CD8-positive, alpha-beta memory T cell (primary cell): ENCODE measurements at places on chromosomes 7 and 10.

- peak; percentile 49 for DNase-seq
Observed at GRCh38 chr7:30478349-30479201, at the start of gene NOD1. NOD1 (minus strand) TSS chr7:30478784; CDS start chr7:30456921, 21,863 bp downstream.

- DNase-seq = no peak
Observed at GRCh38 chr7:7570584-7570983, 3.9 kb downstream of the MIOS start.

- no peak for DNase-seq
Observed at GRCh38 chr7:134046594-134047128, 80.5 kb upstream of the LRGUK start.

GRCh38 chr10:127044186-127044585 lies 139.0 kb downstream of the DOCK1 start:
- DNase-seq = no peak

GRCh38 chr10:98351831-98352402 lies 63.1 kb downstream of the PYROXD2 start:
- DNase-seq = no peak

- no peak for DNase-seq
Observed at GRCh38 chr7:12687718-12688171, 312 bp downstream of the ARL4A start.

- no peak for DNase-seq
Observed at GRCh38 chr10:43327171-43327570, 44.3 kb upstream of the FXYD4 start.
